Left cardiac atrium (tissue), 4 donors: ENCODE measurements at places on chromosomes 6 and 20.

- DNase-seq, result no peak
Measured at GRCh38 chr20:18886756-18887155, 73.2 kb downstream of the SCP2D1 start.

GRCh38 chr6:15473174-15473573, 189.7 kb downstream of the DTNBP1 start:
- no peak for DNase-seq

DNA sequence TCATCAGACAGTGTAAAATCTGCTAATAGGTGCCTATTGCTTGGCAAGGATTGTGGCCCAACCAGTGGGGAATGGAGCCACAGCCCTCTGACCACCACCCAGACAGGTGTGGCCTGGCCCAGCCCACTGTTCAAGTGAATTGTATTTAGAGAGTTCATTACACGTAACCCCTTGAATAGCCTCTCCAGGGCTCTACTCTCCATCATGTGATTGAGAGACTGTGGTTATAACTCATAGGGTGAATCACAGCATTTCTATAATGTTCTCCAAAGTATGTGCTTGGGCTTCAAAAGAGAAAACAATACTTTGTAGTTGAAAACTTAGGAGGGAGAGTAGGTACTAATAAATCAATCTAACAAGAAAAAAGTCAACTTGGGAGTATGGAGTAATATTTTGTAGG, 38.4 kb downstream of the ALDH8A1 start:
- no peak for DNase-seq

- DNase-seq, result no peak
Measured at GRCh38 chr20:35111141-35111888, 18.7 kb upstream of the TRPC4AP start.

DNA sequence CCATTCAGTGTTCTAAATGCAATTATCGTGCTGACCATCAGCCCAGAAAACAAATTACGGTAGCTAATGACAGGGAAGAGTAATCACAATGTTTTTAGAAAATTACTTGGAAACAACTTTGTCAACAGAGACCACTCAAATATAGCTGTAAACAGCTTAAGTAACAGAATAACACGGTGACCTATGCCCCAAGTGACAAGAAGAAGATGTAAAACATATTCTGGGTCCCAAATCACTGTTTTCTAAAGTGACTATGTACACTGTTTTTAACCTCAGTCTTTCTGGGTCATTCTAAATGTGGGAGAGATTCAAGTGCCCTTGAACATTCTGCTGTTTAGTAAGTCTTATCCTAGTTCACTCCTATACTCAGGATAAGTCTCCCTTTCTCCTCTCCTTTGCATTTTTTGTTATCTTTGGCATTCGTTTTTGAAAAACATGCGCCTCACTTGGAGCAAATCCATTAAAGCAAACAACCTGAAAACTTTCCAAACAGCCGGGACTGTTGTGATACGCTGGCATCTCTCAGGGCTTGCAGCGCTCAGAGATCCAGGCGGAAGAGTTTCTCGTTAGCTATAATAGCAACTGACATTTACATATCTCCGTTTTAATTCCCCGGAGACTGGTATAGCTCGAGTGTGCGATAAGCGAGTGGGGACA, 114.5 kb upstream of the SOX4 start:
- peak; percentile 28 for DNase-seq

DNA sequence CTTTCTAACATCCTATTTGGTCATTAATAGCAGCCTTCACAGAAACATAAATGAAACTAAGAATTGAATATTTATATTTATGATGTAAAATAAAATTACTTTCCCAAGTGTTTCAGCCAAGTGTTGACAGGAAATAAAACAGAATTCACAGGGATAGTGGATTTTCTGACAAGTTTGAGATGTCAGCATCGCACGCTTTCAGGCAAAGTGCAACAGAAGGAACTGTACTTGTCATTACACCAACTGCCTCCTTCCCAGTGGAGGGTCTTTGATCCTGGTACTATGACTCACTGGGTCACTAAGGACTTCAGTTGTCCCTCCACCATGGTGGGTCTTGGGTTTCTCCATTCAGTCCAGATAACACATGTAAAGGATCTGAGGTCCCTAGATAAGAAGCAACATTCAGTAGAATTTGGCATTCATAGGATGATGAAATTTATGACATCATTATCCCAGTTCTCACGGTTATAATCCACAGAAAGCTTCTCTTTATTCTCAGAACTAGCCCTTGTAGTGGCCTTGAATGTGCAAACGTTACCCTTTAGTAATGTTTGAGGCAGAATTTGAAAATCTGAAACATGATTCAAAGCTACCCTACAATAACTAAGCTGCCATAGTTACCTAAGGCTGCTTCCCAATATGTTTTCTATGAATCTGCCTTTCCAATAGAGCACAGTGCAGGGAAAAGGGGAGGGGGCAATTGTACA, 3.8 kb upstream of the TNFAIP3 start:
- DNase-seq, result no peak

DNA sequence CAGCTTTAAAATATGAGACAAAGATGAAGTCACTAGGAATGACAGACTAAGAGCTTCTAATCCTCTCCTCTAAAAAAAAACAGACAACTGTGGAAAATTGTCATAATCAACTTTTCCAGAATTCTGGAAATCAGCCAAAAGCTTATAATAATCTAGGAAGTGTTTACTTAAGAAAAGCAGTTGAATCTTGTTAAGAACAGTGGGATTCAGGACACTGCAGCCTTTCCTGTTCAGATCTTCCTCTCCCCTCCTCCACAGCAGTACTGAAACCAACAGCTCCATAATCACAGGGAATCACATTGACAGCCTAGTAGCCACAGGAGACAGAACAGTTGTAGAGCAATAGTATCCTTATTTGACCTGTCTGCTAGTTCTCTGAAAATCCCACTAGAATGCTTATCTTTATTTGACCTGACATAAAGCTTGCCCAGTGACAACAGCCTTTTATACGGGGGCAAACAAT, 41.6 kb downstream of the IBTK start:
- no peak for DNase-seq

DNA sequence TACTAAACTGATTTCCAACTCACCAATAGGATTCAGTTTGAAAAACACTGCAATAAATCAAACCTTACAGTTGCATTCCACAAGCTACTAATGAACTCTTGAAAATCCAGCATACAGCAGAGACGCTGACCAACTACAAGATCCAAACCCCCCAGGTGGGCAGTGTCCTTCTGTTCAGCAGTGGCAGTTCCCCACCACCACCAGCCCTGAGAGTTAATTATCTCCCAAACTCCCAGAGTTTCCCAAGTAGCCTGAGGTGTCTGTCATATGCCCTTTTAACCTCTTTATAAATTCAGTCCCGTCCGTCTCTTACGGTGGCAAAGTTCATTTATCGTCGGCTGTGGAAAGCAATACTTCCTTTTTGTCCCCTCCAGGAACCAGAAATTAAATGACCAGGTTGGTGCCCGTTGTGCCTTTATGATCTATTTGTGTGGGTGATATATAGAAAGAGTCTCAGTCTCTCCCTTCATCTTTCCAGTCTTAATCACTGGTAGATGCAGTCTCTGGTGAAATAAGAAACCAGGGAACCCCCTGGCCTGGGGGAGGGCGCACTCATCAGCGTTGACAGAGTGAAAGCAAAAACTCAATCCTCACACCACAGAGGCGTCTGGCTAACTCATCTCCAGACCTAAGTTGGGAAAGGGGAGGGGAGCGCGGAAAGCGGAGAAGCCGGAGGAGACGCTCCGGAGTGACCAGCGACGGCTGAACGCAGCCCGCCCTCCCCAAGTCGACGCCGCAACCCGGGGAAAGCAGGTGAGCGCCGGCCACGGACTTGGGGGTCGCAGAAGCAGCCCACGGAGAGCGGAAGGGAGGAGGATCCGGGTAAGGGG, 717 bp downstream of the MRPL14 start:
- peak; percentile 60 for DNase-seq

DNA sequence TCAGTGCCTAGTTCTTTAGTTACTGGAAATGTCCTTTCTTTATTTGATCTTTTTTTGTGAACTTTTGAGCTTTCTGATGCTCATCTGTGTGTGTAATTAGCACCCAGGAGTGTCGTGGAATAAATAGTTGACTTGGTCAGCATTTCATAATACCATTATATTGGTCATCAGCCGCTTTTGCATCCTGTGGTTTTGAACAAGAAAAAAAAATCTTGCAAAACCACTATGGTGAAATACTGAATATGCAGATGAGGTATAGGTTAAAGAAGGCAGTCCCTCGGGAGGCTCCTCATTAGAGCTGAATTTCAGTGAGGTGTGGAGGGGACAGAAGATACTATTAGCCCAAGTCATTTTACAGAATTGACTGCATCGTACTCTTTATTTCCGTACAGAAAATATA, 90.1 kb downstream of the FOXO3 start:
- no peak for DNase-seq

DNA sequence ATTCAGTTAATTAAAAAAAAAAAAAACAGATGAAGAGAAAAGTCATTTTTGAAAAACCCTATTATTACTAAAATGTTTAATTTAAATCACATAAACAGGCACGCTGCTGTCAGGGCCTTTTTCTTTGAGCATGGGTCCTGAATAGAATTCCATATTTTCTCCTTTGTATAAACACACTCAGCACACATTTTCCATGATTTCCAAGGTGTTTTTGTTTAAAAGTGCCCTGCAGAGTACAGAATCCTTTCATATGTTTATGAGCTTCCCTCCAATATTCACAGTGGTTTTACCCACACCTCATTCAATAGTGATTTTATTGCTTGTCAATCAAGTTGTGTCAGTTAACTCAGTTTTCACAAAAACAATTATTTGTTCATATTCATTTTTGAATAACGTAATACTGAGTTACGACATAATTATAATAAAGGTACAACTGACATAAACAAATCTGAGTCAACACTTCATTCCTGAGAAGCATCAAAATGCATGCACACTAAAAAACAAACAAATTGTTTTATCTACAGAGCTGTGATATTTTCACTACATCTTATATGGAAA, 15.2 kb downstream of the SLC35B3 start:
- DNase-seq, result no peak

GRCh38 chr20:33724439-33725094, 4.5 kb upstream of the PXMP4 start:
- DNase-seq, result no peak

DNA sequence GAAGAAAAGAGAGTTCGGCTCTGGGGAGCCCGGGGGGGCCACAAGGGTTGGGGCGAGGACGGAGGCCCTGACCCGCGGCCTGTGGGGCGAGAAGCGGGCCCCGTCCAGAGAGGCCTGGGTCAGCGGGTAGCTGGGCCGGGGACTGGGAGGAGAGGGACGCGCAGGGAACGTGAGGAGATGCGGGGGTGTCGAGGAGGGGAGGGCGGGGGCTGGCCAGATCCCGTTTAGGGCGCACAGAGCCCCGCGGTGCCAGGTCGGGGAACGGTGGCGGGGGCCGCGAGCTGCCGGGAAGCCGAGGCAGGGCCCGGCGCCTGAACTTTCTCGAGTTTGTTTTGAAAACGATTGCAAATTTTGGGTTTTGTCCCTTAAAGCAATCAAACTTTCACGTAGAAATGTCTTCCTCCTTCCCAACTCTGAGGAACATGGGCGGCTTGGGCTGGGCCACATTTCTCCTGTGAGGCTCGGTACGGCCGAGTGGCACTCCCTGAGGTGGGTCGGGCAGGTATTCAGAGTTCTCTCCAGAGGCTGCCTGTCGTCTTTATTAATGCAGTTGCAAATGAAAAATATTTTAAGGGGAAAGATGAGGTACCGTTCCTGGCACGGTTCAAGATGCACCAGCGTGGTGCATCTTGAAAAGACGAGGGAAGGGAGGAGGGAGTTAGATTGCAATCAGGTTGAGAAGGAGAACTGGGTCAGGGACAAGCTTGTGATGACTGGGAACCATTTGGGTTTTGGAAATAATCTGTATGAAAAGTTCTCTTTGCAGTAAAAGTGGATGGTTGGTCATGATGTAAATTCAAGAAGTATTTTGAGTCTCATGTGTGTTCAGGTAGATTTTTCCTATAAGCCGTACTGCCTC, 972 bp downstream of the RNF8 start:
- peak; percentile 38 for DNase-seq

- no peak for DNase-seq
Measured at GRCh38 chr6:126118058-126118755, 131.9 kb downstream of the TRMT11 start.

GRCh38 chr6:111183702-111184517, 96.6 kb downstream of the SLC16A10 start:
- DNase-seq, result no peak

DNA sequence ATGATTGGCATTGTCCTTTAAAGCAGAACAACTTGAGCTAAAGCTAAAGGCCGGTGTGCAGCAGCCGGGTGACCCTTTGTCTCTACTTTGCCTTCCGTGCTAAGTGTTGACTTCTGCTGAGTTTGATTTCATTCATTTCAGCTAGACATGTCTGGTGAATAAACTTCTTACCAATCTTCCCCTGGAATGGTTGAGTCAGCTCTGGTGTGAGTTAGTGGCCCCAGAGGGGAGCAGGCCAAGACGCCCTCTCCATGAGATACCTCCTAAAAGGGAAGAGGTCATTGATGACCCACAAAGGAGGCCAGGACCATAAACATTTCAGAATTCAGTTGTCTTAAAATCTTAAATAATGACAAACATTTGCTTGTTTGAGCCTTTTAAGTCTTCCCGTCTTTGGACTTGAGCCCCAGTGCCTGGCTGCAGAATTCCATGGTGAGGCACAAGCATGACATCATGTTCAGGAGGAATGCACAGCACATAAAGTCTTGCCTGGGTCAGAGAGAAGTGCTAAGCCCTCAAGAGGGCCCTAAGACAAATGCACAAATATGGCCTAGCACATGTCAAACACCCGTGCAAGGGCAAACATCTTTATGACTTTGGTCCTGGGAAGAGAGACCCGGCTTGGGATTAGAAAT, 96.3 kb upstream of the NEDD9 start:
- no peak for DNase-seq

DNA sequence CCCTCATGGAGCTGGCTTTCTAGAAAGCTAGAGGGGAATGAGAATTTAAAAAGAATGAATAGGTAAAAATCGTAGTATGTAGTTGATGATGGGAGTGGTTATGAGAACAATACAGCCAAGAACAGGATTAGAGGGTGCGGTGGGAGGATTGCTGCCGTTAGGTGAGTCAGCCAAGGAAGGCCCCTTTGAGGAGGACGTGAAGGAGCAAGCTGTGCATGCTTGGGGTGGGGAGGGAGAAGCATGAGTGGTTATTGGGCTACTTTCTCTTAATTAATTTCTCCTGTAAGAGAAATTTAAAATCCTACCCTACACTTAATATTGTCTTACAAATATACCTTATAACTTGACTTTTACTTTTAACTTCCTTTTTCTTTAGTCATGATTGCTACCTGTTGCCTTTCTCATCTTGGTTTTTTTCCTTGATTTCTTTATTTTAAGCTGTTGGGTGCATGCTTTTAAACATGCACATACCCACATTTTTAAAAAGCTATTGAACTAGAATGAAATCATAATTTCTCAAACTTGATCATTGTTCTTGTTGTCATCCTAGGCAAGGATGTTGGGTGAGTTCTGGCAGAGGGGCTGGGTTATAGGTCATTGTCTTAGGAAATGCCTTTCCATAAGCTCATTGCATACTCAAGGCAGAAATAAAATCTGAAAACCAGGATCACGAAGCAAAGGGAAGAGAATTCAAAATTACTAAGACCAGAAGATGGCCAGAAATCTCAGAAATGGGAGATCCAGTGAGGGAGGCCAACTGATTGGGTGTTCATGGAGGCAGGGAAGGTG, 114.5 kb downstream of the TCP11 start:
- DNase-seq, result no peak
